CD8-positive, alpha-beta T cell (primary cell): ENCODE measurements at places on chromosomes 1 and 21. TPM values are rescaled to one million over a fixed set of nuclear protein-coding genes. Genes with fewer than 3 reads are reported as not detected.

DNA sequence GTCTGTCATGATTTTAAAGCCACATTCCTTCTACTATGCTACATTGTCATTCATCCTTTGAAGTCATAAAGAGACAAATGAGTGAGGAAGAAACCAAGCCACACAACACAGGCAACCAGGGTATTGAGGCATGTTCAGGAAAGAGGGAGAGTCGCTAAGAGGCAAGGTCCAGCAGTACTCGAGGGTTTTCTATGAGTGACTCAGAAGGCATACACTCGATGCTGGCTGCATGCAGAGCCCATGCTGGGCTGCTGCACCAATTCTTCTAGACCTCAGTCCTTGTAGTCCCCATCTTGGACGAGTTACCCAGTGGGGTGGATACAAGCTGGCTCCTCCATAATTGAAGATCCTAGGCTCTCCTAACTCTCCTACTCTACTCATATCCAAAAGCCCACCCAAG is 57.6 kb downstream of the OLFML2B start:
- DNase-seq, result no peak

- no peak for DNase-seq
These were observed 119.7 kb downstream of the TGFB2 start for GRCh38 chr1:218464871-218465270.

GRCh38 chr1:241677201-241677600 is 25.1 kb downstream of the WDR64 start:
- peak; percentile 25 for DNase-seq

The CELSR2 gene
- 3.8 TPM for total RNA-seq

GRCh38 chr1:55214212-55214933 is 791 bp downstream of the USP24 start:
- DNase-seq, result peak; percentile 42

- DNase-seq, result no peak
These were observed 76.0 kb upstream of the C1orf105 start for GRCh38 chr1:172344444-172344843.

The GSTM4 gene
- total RNA-seq, result 10.5 TPM

- DNase-seq, result no peak
These were observed 701 bp upstream of the MUTYH start for GRCh38 chr1:45340816-45341466.

The BCAN gene
- total RNA-seq, result not detected
